ENCODE measurements at places on chromosomes 16 and 17.

DNA sequence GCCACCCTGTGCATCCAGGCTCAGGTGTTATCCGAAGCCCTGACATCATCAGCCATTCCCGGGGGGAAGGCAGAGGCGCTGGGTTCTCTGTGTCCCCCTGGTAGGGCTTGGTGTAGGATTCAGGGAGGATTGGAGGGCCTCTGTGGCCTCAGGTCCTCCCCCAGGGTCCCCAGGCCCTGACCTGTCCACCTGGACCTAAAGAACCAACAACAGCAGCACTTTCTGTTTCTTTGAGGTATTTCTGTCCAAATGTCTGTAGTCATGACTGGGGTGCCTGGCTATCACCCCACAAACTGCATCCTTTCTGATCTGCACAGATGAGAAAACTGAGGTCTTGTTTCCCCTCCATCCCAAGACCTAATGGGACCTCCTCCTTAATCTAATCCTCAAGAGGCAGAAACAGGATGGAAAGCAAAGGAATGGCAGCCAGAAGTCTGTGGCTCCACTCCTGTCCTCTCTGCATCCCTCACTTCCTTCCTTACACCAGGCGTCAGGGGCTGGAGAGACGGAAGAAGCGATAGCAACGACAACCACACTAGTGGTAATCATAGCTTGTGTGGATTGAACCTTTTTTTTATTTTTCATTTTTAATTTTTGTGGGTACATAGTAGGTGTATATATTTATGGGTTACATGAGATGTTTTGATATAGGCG is 11.8 kb downstream of the NLRC5 start:
- 0 out of 2 replicates have a peak, but pooled peaks cover 5% of the 10 kb centered on the region for H3K36me3 ChIP-seq
- no peaks in the 10 kb centered on the region for H3K27me3 ChIP-seq
- DNase-seq = no peak
- peaks cover 66% of the 10 kb centered on the region for H3K4me1 ChIP-seq

DNA sequence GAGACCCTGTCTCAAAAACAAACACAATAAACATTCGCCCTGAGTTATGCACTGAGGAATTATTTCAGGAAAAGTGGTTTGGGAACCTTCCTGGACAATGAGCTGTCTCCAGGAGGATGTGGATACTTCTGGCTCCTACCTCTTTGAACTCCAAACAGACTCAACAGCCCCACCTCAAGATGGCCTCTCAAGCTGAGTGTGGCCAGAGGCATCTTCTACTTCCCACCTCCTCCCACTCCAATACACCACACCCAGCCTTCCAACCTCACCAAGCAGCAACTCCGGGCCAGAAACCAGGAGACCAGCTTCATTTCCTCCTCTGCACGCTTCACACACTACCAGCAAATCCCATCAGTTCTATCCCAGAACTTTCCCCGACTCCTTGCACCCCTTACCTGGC is 11.6 kb downstream of the HBQ1 start:
- H3K4me1 ChIP-seq = no peaks in the 10 kb centered on the region
- H3K27me3 ChIP-seq = no peaks in the 10 kb centered on the region
- no peak for DNase-seq
- peaks cover 41% of the 10 kb centered on the region for H3K36me3 ChIP-seq

DNA sequence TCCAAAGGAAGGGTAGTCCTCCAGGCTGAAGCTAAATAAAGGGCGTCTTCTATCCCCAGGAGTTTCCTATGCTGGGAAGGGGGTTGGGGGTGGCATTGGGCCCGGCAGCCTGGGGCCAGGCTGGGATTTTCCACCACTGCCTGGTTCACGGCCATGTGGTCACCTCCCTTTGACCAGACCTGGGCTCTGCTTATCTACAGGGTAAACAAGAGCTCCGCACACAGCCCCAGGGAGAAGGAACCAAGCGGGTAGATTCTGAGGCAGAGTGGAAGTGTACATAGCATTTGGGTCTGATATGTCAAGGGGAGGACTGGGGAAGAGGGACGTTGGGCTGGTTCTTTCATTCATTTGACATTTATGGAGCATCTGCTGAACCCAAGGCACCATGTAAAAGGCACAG is 27.2 kb upstream of the TMEM220 start:
- no peaks in the 10 kb centered on the region for H3K36me3 ChIP-seq
- peak; percentile 32 for DNase-seq
- H3K4me1 ChIP-seq = no peaks in the 10 kb centered on the region
- no peak overlapping the region for H3K27ac ChIP-seq
- H3K27me3 ChIP-seq = no peaks in the 10 kb centered on the region
- no peak overlapping the region for H3K4me3 ChIP-seq

- H3K4me1 ChIP-seq = no peaks in the 10 kb centered on the region
- H3K4me3 ChIP-seq = no peak overlapping the region
- no peaks in the 10 kb centered on the region for H3K27me3 ChIP-seq
- no peak for DNase-seq
- H3K27ac ChIP-seq = no peak overlapping the region
Measured at GRCh38 chr17:59456428-59456827, 109.0 kb upstream of the DHX40 start.

- H3K27me3 ChIP-seq = no peaks in the 10 kb centered on the region
- H3K4me1 ChIP-seq = peaks cover 12% of the 10 kb centered on the region
- H3K4me3 ChIP-seq = no peak overlapping the region
- H3K36me3 ChIP-seq = no peaks in the 10 kb centered on the region
- no peak overlapping the region for H3K27ac ChIP-seq
Measured at GRCh38 chr17:44909681-44910144, 5.6 kb downstream of the GFAP start.

DNA sequence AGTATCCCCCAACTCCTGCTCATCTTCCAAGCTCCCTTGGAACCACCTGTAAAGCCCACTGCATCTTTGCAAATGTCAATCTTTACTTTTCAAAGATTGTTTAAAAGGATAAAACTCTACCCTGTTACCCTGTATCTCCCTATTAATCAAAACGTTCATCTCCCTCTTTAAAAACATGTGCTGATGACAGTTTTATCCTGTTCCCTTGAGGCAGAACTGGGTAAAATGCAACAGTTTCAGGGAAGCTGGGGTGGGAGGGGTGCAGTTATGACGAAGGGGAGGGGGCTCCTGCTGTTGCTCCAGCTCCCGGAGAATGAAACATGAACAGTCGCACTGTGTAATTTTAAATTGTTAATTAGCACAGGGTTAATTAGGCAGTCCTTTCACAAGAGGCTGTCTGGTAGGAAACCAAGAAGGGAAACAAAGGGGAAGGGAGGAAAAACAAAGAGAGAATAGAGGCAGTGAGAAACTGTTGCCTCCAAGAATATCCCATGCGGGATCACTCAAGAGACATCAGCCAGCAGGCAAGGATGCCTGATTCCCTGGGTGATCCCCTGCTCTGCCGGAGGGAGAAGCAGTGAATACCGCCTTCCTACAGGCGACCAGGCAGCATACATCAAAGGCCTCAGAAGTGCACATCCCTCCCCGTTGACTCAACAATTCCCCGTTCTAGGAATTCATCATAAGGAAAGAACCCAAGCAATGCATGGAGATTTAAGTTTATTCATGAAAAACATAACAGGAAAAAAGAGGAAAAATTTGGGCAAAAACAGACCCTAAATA is 84.2 kb downstream of the ZFHX3 start:
- H3K4me1 ChIP-seq = no peaks in the 10 kb centered on the region
- H3K27ac ChIP-seq = no peak overlapping the region
- no peaks in the 10 kb centered on the region for H3K27me3 ChIP-seq
- no peak for DNase-seq
- no peak overlapping the region for H3K4me3 ChIP-seq

- peaks cover 13% of the 10 kb centered on the region for H3K36me3 ChIP-seq
- H3K4me1 ChIP-seq = no peaks in the 10 kb centered on the region
Measured at GRCh38 chr16:50671644-50672260, 9.4 kb downstream of the SNX20 start.

DNA sequence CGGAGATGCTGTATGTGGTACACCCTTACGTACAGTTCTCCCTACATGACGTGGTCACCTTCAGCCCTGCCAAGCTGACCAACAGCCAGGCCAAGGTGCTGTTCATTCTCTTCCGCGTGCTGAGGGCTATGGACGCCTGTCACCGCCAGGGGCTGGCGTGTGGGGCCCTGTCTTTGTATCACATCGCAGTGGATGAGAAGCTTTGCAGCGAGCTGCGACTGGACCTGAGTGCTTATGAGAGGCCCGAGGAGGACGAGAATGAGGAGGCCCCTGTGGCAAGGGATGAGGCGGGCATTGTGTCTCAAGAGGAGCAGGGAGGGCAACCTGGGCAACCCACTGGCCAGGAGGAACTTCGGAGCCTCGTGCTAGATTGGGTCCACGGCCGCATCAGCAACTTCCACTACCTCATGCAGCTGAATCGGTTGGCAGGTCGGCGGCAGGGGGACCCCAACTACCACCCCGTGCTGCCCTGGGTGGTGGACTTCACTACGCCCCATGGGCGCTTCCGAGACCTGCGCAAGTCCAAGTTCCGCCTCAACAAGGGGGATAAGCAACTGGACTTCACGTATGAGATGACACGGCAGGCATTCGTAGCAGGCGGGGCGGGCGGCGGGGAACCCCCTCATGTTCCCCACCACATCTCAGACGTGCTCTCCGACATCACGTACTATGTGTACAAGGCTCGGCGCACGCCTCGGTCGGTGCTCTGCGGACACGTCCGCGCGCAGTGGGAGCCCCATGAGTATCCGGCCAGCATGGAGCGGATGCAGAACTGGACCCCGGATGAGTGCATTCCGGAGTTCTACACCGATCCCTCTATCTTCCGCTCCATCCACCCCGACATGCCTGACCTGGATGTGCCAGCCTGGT is 1.4 kb downstream of the WDR81 start:
- peak overlapping the region; percentile 95 for H3K4me3 ChIP-seq
- DNase-seq = no peak
- H3K27me3 ChIP-seq = no peaks in the 10 kb centered on the region

- H3K36me3 ChIP-seq = no peaks in the 10 kb centered on the region
- H3K27ac ChIP-seq = no peak overlapping the region
- H3K4me1 ChIP-seq = peaks cover 10% of the 10 kb centered on the region
- no peaks in the 10 kb centered on the region for H3K27me3 ChIP-seq
- no peak for DNase-seq
Measured at GRCh38 chr16:57144027-57144426, 41.8 kb downstream of the PSME3IP1 start.

GRCh38 chr17:66485309-66485947 is 183.0 kb downstream of the PRKCA start:
- no peaks in the 10 kb centered on the region for H3K36me3 ChIP-seq
- H3K4me1 ChIP-seq = peaks cover 21% of the 10 kb centered on the region
- peak; percentile 52 for DNase-seq
- H3K4me3 ChIP-seq = no peak overlapping the region
- no peaks in the 10 kb centered on the region for H3K27me3 ChIP-seq
- no peak overlapping the region for H3K27ac ChIP-seq

DNA sequence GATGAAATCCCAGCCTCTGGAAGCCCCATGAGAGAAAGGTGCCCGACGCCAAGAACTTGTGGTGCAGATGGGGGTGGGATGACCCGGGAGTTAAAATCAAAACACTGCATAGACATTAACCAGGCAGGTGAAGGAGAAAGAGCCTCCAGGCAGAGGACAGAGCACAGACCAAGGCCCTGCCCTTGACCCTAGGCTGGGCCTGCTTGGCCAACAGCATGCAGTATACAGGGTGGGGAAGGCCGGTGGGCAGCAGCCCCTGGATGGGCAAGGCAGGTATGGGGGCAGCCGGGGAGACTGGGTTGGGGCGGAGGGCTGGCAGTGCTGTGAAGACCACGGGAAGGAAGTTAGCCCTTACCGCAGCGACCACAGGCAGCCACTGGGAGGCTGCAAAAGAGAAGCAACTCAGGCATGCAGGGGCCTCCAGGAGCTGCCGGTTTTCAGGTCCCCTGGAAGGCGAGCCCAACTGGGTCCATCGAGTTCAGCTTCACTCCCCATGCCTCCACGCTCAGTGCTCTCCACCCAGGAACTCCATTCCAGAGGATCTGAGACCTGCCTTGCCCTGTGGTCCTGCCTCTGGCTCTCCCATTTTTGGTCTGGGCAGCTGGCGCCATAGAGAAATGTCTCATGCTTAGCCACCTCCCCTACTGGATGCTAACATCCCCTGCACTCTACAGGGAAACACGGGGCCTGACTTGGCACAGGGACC is 81.2 kb downstream of the C16orf95 start:
- H3K4me3 ChIP-seq = no peak overlapping the region
- no peaks in the 10 kb centered on the region for H3K27me3 ChIP-seq
- no peaks in the 10 kb centered on the region for H3K4me1 ChIP-seq
- no peak overlapping the region for H3K27ac ChIP-seq

- H3K4me1 ChIP-seq = no peaks in the 10 kb centered on the region
- no peak for DNase-seq
- no peak overlapping the region for H3K27ac ChIP-seq
- no peak overlapping the region for H3K4me3 ChIP-seq
Measured at GRCh38 chr17:76702941-76703637, 7.7 kb downstream of the MXRA7 start.

DNA sequence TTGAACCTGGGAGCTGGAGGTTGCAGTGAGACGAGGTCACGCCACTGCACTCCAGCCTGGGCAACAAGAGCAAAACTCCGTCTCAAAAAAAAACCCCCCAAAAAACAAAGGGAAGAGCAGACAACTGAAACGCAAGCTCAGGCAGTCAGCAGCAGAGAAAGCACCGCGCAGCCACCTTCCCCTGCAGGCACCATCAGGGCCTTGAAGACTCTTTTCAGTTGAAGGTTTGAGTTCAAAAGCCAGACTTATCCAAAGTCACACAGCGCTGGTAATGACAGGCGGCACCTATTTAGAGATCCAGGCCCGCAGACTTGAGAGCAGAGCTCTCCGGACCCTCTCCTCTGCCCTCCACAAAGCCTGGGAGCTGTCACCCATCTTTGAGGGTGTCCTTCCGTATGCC is 11.1 kb downstream of the ZBTB4 start:
- H3K27ac ChIP-seq = no peak overlapping the region
- H3K4me3 ChIP-seq = no peak overlapping the region
- H3K4me1 ChIP-seq = peaks cover 16% of the 10 kb centered on the region
- no peak for DNase-seq

DNA sequence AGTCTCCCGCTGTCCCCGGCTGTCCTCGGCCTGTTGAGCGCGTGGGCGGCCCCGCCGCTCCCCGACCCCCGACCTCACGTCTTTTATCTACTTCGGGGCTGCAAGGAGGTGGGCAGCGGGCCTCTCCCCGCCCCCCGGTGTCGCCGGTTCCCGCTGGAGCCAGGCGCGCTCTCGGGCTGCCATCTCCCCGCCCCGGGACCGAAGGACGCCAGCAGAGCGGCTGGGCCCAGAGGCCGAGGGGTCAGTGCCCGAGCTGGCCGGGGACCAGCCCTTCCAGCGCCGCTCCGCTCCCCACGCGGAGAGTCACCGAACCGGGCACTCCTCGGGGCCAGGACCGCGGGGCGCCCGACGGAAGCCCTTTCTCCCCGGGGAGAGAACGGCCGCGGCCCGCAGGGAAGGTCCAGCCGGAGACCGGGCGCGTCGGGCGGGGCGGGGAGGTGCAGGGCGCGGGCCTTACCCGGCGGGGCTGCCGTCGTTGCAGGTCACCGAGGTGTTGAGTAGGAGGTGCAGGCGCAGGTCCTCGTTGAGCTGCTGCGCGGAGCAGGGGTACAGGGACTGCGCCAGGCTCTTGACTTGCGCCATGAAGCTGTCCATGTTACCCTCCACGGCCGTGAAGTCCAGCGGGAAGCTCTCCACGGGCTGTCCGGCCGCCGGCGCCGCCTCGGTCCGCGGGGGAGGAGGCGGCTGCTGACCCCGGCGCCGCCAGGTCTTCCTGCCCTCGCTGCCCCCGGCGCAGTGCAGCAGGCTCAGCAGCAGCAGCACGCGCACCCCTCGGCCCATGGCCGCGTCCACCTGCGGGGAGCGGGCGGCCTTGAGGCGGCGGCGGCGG is 643 bp downstream of the NOTUM start:
- H3K4me1 ChIP-seq = no peaks in the 10 kb centered on the region
- H3K27ac ChIP-seq = no peak overlapping the region
- H3K4me3 ChIP-seq = no peak overlapping the region
- H3K27me3 ChIP-seq = no peaks in the 10 kb centered on the region
- H3K36me3 ChIP-seq = no peaks in the 10 kb centered on the region

Measured in Karpas-422 (cell line).